Activated CD4-positive, alpha-beta T cell treated with anti-CD3 and anti-CD28 coated beads, Interleukin-2, amount 50 U/mL, for 48 hours (primary cell): ENCODE measurements at places on chromosomes 4 and X.

DNA sequence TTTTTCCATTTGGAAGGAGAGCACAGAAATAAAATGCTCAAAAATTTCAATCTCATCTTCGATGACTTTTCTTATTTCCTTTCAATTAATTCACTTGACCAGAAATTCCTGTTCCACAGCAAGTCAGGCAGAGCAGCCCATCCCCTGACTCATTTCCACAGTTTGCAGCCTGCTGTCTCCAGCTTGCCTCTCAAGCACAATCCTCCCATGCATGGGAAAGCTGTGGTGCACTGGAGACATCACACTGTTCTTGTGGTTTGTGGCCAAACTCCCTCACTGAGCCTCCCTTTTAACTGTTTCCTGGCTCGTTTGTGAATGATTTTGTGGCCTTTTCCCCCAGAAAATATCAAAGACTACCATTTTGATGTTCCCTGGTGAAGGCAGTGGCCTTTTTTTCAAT lies 114.0 kb upstream of the ENPEP start:
- no peak for DNase-seq

DNA sequence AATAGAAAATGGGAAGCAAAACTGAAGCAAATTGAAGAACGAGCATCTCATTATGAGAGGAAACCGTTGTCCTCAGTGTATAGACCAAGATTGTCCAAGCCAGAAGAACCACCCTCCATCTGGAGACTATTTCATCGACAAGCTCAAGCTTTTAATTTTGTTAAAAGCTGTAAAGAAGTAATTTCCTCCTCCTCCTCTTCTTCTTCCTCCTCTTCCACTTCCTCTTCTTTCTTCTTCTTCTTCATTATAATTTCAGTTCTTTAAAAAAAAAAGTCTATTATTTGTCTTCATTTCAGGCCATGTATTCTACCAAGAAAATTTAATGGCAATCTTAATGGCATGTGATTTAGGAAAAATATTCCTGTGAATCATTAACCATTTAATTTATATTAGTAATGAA lies 7.6 kb downstream of the PRIMPOL start:
- DNase-seq, result no peak

- no peak for DNase-seq
Measured at GRCh38 chrX:109862433-109862832, 129.4 kb upstream of the ACSL4 start.

- DNase-seq, result no peak
Measured at GRCh38 chr4:122297694-122298093, 81.1 kb upstream of the ADAD1 start.

DNA sequence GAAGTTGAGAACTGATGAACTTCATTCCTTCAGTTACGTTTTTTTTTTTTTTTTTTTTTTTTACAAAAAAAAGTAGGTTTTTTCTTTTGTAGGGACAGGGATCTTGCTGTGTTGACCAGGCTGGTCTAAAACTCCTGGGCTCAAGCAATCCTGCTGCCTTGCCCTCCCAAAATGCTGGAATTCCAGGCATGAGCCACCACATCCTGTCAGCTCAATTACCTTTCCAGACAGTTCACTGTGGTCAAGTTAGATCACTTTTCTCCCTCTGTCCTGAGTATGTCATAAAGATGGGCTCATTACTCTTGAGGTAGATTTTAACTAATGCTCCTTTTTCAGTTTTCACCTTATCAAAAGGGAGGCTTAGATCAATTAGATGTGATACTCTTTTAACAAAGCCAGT lies 10.8 kb upstream of the NR3C2 start:
- no peak for DNase-seq

GRCh38 chr4:77852892-77853495 lies 9.6 kb upstream of the MRPL1 start:
- DNase-seq, result peak; percentile 67

DNA sequence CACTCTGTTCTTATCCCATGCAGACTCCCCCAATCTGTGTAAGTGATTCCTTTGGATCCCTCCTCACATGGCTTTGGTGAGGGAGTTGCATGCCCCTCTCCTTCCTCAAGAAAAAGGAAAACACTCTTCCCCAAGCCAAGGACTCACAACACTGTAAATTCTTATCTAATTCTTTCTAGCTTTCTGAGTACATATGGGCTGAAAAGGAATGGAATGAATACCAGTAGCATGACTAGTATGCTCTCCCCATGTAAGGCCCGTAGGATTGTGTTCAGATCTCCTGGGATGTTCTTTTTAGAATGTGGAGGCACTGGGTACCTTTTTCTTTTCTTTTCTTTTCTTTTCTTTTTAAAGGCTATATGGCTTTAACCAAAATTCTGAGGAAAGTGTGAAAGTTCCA lies 17.0 kb upstream of the MAGED1 start:
- DNase-seq, result no peak

DNA sequence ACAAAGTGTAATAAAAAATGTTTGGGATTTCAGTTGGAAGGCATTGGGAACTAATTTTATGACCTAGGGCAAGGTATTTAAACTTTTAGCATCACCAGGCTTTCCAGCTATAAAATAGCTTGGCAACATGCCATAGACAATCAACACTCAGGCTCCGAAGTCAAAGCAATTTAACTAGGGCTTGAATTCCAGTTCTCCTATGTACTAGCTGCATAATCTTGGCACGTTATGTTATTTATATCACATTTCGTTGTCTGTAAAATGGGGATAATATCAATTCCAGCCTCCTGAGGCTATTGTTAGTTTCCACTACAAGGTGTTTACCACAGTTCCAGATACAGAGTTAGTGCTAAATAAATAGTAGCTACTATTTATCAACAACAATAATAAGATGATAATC lies 78.8 kb downstream of the DMD start:
- DNase-seq, result no peak

- no peak for DNase-seq
Measured at GRCh38 chrX:81304563-81304962, 102.7 kb downstream of the SH3BGRL start.

DNA sequence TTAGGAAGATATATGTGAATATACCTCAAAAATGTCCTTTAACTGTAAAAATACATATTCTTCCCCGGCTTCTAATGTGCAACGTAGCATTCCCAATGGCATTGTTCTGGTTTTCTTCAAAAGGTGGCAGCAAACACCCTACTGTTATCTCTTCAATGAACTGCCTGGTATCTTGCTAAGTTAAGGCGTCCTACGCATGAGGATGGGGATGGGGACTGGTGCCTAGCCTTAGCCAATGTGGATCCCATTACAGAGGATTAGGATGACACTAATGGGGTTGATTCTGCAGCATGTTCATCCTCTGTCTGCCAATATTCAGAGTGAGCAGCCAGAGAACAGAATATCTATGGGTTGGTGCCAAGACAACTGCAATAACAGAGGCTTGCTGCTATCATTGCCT lies 334.9 kb upstream of the ADGRL3 start:
- no peak for DNase-seq

DNA sequence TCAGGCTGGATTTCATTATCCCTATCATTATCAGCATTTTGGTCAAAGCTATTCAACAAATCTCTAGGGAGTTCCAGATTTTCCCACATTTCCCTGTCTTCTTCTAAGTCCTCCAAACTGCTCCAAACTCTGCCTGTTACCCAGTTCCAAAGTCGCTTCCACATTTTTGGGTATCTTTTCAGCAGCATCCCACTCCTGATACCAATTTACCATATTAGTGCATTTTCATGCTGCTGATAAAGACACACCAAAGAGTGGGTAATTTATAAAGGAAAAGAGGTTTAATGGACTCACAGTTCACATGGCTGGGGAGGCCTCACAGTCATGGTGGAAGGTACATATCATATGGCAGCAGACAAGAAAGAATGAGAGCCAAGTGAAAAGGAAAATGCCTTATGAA lies 132.8 kb upstream of the SLC7A11 start:
- DNase-seq, result no peak

DNA sequence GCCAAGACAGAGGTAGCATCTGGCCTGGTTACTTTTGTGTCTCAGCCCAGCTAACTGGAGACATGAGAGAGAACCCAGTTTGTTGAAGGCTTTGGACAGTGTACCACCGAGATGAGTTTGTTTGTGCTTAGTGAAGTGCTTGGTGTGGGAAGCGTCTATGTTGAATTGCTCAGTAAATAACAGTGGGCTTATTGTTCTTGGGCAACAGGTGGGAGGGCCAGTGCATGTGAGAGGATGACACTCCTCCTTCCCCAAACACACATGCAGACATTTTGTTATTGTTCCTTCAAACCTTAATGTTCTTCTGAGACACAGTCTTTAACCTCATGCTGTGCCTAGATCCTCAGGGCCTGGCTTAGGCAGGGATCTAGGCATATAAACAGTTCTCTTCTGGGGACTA lies 39.7 kb downstream of the MSN start:
- no peak for DNase-seq
